ENCODE measurements at places on chromosomes 3 and 15. TPM values are rescaled to one million over a fixed set of nuclear protein-coding genes. Genes with fewer than 3 reads are reported as not detected.

CFAP91 gene
- total RNA-seq = 0.37 TPM

ITIH4 gene
- 6.6 TPM for total RNA-seq

RIOX2 gene
- total RNA-seq = 13.2 TPM

HDC gene
- 1.9 TPM for total RNA-seq

MME gene
- total RNA-seq = 7.0 TPM

CLDN16 gene
- total RNA-seq = not detected

All from heart right ventricle (tissue), 16 donors.